ENCODE measurements at places on chromosomes 3 and 15.
A peak's percentile ranks its signal among the peaks of the same experiment; 100 is the strongest.

DNA sequence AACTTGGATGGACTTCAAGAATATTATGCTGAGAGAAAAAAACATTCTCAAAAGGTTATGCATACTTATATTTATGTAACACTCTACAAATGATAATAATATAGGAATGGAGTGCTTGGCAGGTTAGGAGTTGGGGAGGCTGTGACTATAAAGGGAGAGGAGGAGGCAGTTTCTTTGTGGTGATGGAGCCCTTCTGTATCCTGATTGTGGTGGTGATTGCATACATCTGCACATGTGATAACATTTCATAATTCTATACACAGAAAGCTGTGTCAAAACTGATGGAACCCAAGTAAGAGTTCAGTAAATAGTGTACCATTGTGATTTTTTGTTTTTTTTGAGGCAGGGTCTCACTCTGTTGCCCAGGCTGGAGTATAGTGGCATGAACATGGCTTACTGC, 31.7 kb upstream of the FAM3D start:
- DNase-seq, result no peak

DNA sequence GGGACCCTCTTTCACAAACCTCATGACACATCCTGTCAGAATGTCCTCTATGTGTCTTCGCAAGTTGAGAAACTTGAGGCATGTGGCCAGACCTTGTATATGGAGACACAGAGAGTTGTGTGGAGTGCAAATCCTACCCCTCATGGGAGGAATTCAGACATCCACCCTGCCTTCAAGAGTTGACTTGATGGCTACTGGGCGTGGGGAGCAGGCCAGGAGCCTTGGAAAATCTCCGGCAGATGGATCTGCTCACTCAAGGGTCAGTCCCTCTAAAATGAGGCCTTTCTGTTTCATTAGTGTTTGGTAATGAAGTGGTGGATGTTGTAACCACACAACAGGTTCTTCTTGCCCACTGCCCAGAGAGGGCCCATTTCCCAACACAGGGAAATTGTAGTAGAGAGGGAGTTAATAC, 79.0 kb downstream of the ASB7 start:
- no peak for DNase-seq

GRCh38 chr15:59553879-59554735, 57.5 kb upstream of the GCNT3 start:
- no peak for DNase-seq

- no peak for DNase-seq
Measured at GRCh38 chr15:81011593-81011992, 10.9 kb downstream of the TLNRD1 start.

- no peak for DNase-seq
Measured at GRCh38 chr15:27077790-27078189, 106.8 kb downstream of the GABRG3 start.

DNA sequence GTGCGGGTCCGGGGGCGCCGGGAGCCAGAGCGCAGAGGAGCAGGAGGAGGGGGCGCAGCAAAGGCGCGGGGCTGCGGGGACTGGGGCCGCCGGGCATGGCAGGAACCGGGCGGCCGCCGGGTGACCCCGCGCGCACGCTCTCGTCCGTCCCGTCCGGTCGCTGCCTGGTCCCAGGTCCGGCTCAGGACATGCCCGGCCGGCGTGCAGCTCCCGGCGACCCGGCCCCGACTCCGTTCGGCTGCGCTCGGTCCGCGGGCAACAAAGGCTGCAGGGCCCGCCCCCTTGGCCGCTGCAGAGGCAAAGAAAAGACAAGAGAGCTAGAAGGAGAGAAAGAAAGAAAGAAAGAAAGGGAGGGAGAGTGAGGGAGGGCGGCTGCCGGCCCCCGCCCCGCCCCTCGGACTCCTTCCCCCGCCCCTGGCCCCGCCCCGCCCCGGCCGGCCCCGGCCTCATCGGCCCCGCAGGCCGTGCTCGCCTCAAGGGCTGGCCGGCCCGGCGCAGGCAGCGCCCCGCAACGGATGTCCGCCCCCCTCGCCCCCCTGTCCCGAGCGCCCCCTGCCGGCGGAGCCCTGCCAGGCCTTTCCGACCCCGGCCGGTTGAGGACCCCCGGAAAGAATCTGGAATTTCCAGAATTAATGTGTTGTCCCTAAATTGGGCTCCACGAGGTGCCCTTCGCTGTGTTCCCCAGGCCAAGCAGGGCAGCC, at the start of gene ADAMTS7:
Gene ADAMTS7 (minus strand): TSS at position 341 of the 701 bp plus-strand sequence. CDS start 244 bp downstream, at position 97.
- DNase-seq, result peak; percentile 19

- no peak for DNase-seq
Measured at GRCh38 chr15:99090011-99090699, 14.7 kb upstream of the SYNM start.

Measured in CD4-positive, alpha-beta T cell treated with Interleukin-15 for 4 hours (primary cell).